ENCODE measurements at places on chromosomes 2 and 18.

DNA sequence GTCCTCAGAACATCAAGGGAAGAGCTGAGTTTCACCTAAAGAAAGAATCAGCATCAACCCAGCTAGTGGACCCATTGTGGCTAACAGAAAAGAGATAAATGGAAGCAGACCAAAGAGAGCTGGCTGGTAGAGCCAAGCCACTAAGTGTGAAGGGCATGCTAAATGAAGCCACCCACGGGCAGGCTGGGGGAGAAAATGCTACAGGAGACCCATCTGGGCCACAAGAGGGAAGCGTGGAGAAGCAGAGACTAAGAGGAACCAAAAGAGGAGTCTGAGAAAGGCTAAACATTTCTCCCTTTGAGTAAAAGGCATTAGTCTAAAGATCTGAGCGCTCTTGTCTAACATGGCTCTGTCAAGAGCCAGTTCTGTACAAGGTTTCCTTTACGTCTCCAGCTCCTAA is 15.8 kb downstream of the CWC22 start:
- peak; percentile 50 for DNase-seq

- DNase-seq, result no peak
Measured at GRCh38 chr2:160194351-160194750, 5.7 kb downstream of the ITGB6 start.

DNA sequence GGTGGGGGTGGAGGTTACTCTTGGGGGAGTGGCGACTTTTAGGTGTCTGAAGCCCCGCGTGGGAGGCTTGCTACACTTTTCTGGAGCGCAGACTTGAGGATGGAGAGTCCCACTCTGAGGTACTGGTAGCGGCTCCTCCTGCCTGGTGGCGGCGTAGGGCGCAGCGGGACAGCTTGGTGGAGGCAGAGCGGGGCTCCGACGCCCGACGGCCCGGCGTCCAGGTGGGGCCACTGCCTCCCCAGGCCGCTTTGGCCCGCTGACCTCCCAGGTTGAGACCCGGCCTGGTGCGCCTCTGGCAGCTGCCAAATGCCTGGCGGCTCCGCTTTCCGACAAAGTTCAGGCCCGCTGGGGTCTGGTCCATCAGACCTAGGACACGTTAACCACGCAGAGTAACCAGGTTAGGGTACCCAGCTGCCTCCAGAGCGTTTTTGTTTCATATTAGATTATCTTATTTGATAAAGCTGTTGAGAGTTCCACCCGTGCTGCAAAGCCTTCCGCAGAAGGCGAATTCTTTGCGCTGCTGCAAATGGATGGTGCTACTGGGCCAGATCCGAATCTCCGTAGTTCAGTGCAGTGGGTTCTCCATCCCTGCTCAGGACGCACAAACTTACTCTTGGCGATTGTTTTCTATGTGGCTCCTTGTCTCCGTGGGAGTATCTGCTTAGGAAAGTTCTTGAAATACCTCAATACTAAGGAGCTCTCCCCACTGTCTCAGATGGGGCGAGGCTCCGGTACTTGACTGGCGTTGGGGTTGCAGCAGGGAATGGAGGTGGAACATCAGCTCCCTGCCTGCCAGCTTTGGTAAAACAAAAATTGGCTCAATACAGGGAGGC is 405.9 kb downstream of the XIRP2 start:
- DNase-seq, result peak; percentile 50

DNA sequence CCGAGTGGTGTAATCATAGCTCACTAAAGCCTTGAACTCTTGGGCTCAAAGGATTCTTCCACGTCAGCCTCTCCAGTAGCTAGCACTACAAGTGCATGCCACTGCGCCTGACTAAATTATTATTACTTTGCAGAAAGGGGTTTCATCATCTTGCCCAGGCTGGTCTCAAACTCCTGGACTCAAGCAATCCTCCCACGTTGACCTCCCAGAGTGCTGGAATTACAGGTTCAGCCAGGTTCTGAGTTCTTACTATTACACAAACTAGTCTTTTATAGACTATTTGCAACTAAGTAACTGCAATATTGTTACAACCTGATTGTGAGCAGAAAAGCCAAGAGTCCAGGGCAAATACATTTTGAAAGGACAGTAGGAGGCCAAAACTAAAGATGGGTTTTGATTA is 35.9 kb upstream of the MRPL19 start:
- DNase-seq, result no peak

DNA sequence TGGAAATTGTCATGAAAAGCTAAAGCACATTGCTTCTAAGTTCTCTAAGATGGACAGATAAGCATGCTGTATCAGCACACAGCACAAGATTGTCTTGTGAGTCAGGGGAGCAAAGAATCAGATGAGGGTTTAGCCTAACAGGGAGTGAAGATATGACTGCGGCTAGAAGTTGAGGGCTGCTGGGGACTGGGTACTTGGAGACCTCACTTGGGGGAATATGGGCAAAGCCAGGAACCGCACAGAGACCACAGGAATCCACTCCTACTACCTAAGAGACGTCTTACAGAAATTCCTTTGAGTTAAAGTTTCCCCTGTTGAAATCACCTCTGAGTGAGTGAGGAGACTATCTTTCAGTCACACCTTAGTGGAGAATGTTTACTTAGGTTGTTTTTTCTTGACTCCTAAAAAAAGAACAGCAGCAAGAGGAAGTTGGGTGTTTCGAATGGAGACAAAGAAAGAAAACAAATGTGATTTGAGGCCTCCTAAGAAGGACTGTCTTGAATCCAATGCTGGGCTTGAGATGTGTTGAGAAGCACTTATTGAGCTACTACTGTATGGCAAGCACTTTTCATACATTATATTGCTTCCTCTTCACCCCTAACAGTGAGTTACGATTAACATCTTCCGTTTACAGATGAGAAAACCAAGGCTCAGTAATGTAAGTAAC is 100.7 kb downstream of the ANKRD44 start:
- no peak for DNase-seq

GRCh38 chr2:33316328-33316727 is 160.1 kb upstream of the RASGRP3 start:
- no peak for DNase-seq

GRCh38 chr2:168639441-168639898 is 163.0 kb upstream of the NOSTRIN start:
- DNase-seq, result no peak

DNA sequence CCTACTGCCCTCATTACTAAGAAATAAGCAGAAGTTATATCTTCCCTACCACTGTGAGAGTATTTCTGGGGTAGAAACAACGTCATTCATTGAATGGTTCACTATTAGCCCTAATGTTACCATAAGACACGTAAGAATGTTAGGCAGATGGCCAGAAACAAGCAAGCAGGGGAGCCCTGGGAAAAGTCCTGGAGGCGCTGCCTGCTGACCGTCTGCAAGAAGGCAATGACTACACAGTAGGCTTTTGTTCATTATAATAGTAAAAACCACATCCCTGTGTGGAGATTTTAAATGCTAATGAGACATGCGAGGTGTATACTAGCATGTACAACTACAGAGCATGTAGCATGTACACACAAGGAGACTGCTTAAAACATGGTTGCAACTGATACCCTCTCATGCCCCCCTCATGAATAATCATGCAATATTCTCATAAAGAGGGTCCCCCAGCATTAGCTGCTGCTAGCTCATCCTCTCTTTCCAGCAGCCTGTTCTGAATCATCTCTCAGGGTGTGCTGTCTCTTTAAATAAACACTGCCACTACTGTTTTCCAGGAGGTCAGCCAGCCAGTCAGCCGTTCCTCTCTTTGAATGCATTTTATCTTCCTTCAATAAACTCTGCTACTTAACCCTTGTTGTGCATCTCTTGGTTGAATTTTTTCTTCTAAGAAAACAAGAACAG is 23.6 kb downstream of the SUCLG1 start:
- no peak for DNase-seq

DNA sequence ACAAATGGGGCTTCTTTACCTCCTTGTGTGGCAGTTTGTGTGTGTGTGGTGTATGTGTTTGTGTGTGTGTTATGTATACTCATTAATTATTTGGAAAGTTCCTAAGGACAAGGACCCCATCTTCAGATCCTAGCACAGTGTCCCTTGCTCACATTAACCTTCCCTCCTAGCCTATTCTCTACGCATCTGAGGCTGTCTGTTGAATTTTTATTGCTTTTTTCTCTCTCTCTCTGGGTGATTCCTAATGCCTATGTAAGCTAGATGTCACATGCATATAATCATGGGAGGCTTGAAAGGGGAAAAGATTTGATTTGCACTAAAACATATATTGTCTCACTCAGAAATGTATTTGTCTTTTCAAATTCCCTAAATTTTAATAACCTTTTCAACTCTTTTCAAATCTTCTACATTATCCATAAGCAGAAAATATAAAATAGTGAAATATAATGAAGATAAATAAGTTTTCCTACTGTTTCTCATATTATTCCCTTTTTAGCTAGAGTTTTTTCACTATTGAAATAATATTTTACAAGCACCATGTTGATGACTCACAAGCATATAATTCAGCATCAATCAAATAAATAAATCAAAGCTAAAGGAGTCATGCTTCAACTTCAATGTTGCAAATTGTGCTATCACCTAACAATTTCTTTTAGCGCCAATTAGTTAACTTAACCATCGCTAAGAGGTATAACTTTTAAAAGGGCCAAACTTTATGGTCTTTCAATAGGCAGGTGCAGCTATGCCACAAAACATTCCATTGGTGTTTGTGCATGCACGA is 199.0 kb upstream of the ERBB4 start:
- no peak for DNase-seq

DNA sequence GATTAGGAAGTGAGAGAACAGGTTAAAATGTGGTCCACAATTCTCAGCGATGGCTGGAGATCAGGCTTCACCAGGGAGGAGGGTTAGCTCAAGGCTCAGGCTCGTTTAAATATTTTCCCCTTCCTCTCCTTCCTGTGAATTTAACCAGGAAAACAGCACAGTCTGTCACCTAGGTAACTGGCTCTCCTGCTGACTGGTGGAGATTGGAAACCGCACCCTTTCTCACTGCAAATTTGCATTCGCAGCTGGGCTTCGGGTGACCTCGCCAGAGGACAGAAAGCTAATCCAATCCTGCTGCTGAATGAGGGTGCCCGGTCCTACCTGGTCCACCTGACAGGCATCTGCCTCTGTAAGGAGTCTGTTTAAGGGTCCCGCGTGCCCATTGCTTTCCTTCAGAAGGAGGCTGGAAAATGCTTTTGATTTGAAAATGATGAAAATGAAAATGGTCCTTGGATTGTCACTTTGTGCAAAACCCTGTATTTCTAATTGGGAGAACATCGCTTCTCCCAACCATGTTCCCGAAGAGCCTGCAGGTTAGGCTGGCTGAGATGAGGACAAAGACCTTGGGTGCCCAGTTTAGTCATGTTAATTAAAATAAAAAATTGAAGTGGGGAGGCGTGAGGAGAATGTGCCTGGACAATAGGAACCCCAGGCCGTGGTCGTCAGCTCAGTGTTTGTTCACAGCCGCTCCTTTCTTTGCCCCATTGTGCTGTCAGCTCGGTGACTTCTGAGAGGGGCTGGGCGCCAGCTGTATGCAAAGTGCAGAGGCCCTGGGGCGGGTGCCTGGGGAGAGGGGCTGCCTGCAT is 43.4 kb upstream of the MTCL1 start:
- DNase-seq, result peak; percentile 84

DNA sequence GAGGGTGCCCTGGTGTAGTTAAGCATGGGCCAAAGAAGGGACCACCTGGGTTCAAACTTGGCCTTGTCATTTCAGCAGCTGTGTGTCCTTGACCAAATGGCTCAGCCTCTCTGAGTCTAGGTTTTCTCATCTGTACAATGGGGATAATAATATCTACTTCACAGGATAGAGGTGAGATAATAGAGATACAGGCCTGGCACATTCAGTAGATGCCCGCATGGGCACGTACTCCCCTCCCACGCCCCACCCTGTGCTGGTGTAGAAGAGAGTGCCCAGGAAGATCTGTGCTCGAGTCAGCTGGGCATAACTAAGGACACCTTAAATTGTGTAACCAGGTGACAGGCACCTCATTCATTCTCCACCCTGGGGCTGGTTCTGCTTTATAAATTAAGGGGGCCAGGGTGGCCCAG is 8.4 kb upstream of the TMEM185B start:
- no peak for DNase-seq

DNA sequence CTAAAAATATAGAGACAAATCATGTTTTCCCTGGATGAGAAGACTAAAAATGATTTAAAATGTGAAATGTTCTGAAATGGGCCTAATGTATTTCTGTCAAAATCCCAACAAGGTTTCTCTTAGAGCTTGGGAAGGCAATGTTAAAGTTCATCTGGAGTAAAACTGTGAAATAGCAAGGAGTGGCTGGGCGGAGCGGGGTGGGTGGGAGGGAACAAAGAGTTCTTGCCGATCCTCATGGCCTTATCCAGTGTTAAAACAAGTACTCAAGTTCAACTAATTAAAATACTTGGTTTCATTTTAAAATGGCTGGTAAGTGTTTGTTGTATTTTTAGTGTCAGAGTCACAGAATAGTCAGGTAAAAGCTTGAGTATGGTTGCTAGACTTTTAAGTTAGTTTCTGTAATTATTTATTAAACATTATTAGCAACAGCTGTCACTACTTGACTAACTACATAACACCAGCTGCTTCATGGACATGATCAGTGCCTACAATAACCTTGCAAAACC is 87.3 kb downstream of the RTN4 start:
- DNase-seq, result no peak

DNA sequence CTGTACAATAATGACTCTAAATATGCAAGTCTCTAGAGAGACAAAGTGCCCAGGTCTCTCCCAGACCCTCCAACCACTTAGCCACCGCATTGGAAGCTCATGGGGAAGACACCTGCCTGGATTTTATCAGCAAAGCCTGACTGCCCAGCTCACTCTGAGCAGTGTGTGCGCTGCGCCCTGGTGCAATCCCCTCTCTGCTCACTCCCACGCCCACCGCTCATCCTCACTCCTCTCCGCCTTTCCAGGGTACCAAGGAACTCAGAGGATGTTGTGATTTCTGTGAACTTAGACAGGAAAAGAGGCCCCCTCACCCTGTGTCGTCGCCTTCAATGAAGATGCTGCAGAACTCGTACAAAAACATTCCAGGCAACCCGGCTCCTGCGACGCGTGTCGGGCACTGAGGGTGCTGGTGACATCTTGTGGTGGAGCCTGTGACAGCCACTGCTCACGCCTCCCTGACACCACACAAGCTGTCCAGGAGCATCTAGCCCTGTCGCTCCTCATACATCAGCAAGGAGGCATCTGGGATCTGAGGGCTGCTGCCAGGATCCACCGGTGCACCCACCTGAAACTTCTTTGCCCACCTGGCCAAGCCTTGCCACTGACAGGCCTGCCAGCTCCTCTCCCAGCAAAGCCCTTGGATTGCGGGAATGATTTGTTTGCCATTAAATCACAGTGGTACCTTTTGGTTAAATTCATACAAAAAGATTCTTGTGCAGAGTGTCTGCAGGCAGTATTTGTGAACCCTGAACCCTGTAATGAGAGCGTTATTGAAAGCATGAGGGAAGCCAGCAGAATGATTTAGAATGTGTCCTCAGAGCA is 220.4 kb downstream of the ZNF516 start:
- DNase-seq, result peak; percentile 71

Data from H7 (cell line).